Hepatocyte (in vitro differentiated cells): ENCODE measurements at places on chromosomes 5 and 9. TPM values are rescaled to one million over a fixed set of nuclear protein-coding genes. Genes with fewer than 3 reads are reported as not detected.

DNA sequence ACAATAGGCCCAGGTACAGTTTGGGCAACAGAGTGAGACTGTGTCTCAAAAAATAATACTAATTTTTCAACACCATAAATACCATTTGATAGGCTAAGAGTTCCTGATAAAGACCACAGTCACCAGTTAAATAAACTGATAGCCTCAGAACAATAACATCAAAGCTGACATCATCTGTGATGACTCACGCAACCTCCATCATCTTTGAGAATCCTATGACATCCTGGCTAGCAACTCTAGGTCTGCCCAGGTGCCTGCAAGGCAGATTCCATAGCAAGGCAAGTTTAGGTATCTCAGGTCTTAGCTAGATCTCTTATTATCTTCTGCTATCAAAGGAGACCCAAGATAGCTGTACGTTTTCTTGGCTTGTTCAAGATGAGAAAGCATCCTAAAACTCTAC lies 30.5 kb upstream of the UBAP2 start:
- no peaks in the 10 kb centered on the region for H3K27me3 ChIP-seq
- no peaks in the 10 kb centered on the region for H3K36me3 ChIP-seq

Gene MLANA
- polyA plus RNA-seq = not detected in 2 replicates

GRCh38 chr5:109318455-109319108 lies 91.2 kb downstream of the PJA2 start:
- H3K36me3 ChIP-seq = no peaks in the 10 kb centered on the region
- no peaks in the 10 kb centered on the region for H3K4me1 ChIP-seq
- no peak overlapping the region for H3K27ac ChIP-seq
- no peaks in the 10 kb centered on the region for H3K27me3 ChIP-seq

GRCh38 chr5:98774192-98775033 lies 950 bp downstream of the RGMB start:
- peak overlapping the region; percentile 93 for H3K27ac ChIP-seq
- H3K36me3 ChIP-seq = no peaks in the 10 kb centered on the region
- peaks cover 14% of the 10 kb centered on the region for H3K4me1 ChIP-seq
- peak overlapping the region; percentile 69 for H3K4me3 ChIP-seq
- DNase-seq = peak; percentile 85

- H3K4me1 ChIP-seq = no peaks in the 10 kb centered on the region
- H3K27me3 ChIP-seq = no peaks in the 10 kb centered on the region
- no peak overlapping the region for H3K27ac ChIP-seq
- no peak for DNase-seq
These were observed 1920.2 kb upstream of the CDH9 start for GRCh38 chr5:28958581-28958980.

DNA sequence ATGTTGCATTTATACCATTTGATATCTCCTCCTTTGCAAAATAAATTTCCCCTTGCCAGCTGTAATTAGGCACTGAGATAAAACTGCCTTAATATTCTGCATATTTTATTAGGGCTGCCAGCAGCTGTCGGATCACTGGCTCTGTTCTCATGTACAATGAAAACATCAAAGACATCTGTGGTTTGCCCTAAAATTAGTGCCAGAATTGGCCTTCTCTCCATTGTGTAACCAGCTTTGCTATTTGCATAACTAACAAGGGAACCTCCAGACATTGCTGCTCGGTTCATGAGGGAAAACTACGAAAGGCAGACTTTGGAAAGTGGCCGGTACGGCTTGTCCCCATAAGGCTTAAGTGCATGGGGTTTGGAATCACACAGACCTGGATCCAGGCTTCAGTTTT lies 45.5 kb upstream of the KIF2A start:
- no peak for DNase-seq
- no peak overlapping the region for H3K4me3 ChIP-seq
- H3K27me3 ChIP-seq = no peaks in the 10 kb centered on the region

Gene NMRK1
- polyA plus RNA-seq = 14.1 and 16.1 TPM in 2 replicates

DNA sequence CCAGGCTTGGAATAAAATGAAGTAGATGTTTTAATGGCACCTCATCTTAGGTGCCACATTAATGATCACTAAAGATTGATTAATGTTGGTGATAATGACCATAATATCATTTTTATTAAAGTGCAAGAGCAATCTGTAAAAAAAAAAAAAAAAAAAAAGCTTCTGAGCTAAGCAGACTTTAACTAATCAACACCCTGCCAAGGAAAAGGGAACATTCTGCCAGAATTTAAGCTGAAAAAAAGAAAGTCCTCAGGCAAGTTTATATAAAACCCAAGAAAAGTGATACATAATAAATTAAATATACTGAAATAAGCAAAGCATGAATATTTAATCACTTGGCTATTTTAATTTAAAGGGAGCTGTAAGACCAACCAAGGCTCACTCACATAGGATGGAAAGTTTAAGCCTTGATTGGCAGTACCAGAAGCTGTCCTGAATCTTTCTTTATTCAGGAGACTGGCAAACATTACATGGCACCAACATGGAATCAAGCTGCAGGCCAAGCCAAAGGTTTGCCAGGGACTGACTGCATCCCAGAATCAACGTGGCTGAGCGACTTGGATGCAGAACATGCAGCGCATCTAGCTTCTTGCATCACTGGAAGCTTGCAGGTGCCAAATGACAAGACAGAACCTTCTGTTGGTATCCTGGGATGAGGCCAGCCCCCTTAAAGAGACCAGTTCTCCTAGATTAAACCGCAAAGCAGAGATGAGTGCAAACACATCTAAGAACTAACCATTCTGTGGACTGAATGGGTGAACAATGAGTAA lies 413.6 kb downstream of the ENC1 start:
- no peaks in the 10 kb centered on the region for H3K4me1 ChIP-seq
- H3K36me3 ChIP-seq = no peaks in the 10 kb centered on the region

Gene CARD19
- 67.5 and 72.1 TPM in 2 replicates for polyA plus RNA-seq

GRCh38 chr9:86939891-86940290 lies 7.4 kb downstream of the GAS1 start:
- peaks cover 46% of the 10 kb centered on the region for H3K27me3 ChIP-seq
- H3K4me1 ChIP-seq = peaks cover 19% of the 10 kb centered on the region
- no peak overlapping the region for H3K4me3 ChIP-seq
- no peak overlapping the region for H3K27ac ChIP-seq
- no peak for DNase-seq

- no peaks in the 10 kb centered on the region for H3K27me3 ChIP-seq
- DNase-seq = no peak
- no peaks in the 10 kb centered on the region for H3K36me3 ChIP-seq
- H3K4me3 ChIP-seq = no peak overlapping the region
These were observed 22.0 kb upstream of the WNK2 start for GRCh38 chr9:93161786-93162562.

DNA sequence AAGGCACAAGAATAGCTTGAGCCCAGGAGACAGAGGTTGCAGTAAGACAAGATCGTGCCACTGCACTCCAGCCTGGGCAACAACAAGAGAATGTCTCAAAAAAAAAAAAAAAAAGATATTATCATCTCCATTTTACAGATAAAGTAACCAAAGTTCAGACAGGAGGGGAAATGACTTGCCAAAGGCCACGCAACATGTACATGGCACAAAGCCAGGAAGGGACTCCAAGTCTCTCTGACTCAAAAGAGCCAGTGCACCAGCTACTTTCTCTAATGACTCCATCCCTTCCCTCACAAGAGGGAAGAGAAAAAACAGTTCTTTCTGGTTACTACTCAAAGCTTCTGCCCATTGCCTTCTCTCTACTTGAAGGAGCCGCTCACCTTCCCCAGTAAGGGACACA lies 34.1 kb downstream of the SIL1 start:
- H3K4me3 ChIP-seq = no peak overlapping the region
- H3K27me3 ChIP-seq = no peaks in the 10 kb centered on the region
- no peak overlapping the region for H3K27ac ChIP-seq
- no peaks in the 10 kb centered on the region for H3K36me3 ChIP-seq

DNA sequence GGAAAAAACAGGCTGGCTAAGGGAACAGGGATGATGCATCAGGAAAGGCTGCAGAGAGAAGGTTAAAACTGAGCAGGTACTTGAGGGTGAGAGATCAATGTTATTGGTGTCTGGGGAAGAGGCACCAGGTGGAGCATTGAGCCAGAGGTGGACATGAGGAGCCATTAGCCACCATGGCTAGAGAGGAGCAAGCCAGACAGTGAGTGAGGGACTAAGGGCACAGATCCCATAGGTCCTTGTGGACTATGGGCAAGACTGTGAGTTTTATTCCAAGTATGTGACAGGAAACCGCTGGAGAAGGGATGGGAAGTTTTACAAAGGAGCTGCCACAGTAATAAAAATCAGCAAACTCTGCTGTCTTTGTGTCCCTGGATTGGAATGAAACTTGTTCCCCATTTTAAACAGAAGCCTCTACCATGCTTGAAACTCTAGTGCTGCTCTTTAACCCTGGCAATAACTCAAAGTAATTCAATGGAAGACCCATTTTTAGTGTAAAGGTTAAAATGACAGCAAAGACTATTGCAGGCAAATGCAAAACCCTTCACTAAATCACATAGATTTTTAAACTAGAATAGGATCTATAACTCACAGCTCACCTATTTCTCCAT lies 349.8 kb downstream of the ENC1 start:
- H3K36me3 ChIP-seq = no peaks in the 10 kb centered on the region
- no peak overlapping the region for H3K4me3 ChIP-seq
- H3K27ac ChIP-seq = no peak overlapping the region
- DNase-seq = no peak
- H3K4me1 ChIP-seq = no peaks in the 10 kb centered on the region
- no peaks in the 10 kb centered on the region for H3K27me3 ChIP-seq

Gene IL9
- polyA plus RNA-seq = not detected in 2 replicates

DNA sequence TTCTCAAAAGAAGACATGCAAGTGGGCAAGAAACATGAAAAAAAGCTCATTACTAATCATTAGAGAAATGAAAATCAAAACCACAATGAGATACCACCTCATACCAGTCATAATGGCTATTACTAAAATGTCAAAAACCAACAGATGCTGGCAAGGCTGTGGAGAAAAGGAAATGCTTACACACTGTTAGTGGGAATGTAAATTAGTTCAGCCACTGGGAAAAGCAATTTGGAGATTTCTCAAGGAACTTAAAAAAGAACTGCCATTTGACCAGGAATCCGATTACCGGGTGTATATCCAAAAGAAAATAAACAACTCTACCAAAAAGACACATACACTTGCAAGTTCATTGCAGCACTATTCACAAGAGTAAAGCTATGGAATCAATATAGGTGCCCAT lies 595.4 kb upstream of the RIOK2 start:
- no peaks in the 10 kb centered on the region for H3K27me3 ChIP-seq
- H3K27ac ChIP-seq = no peak overlapping the region
- H3K4me1 ChIP-seq = no peaks in the 10 kb centered on the region
- no peaks in the 10 kb centered on the region for H3K36me3 ChIP-seq

Gene FOXD4L5
- polyA plus RNA-seq = 0.05 and 0.09 TPM in 2 replicates

DNA sequence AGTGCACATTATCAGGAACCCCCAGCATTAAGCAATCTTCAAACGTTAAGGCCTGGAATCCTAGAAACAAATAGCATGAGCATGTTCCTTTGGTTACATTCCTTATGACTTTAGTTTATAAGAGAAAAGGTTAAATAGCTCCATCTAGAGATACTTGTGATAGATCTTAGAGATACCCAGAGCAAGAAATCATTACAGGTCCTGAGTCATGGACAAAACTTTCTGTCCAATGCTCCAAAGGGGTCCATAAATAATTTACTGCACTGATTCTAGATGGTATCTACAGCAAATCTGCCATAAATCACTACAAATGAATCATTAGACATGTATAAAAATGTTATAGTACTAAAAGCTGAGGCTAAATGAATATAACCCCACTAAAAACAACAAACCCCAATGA lies 139.6 kb downstream of the HTR1A start:
- no peak overlapping the region for H3K27ac ChIP-seq
- no peaks in the 10 kb centered on the region for H3K4me1 ChIP-seq
- no peak overlapping the region for H3K4me3 ChIP-seq
- DNase-seq = no peak
- no peaks in the 10 kb centered on the region for H3K27me3 ChIP-seq

- H3K4me1 ChIP-seq = peaks cover 5% of the 10 kb centered on the region
- H3K27ac ChIP-seq = no peak overlapping the region
- DNase-seq = no peak
These were observed 47.1 kb downstream of the PRELID2 start for GRCh38 chr5:145787996-145788395.

DNA sequence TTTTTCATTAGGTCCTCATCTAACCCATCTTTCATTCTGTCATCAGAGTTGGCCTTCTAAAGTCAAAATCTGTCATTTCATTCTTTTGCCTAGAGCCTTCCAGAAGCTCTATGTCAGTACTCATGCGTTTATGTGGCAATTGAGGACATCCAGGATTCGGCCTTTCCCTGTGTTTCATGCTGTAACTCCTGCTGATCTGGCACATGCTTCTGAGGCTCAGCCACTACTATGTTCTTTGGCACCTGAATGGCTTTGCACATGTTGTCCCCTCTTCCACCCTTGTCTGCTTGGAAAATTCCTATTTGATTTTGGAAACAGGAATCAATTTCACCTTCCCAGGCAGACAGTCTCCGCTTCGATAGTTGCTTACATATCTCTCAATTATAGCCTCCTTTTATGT lies 84.9 kb downstream of the GDNF start:
- no peak overlapping the region for H3K4me3 ChIP-seq
- no peaks in the 10 kb centered on the region for H3K4me1 ChIP-seq
- no peaks in the 10 kb centered on the region for H3K36me3 ChIP-seq
- H3K27me3 ChIP-seq = no peaks in the 10 kb centered on the region

Gene PTGES
- 94.9 and 103 TPM in 2 replicates for polyA plus RNA-seq

GRCh38 chr9:107251756-107252322 lies 31.2 kb upstream of the RAD23B start:
- no peaks in the 10 kb centered on the region for H3K36me3 ChIP-seq
- peak; percentile 21 for DNase-seq
- no peak overlapping the region for H3K4me3 ChIP-seq
- H3K27ac ChIP-seq = peak overlapping the region; percentile 12
- H3K27me3 ChIP-seq = no peaks in the 10 kb centered on the region

DNA sequence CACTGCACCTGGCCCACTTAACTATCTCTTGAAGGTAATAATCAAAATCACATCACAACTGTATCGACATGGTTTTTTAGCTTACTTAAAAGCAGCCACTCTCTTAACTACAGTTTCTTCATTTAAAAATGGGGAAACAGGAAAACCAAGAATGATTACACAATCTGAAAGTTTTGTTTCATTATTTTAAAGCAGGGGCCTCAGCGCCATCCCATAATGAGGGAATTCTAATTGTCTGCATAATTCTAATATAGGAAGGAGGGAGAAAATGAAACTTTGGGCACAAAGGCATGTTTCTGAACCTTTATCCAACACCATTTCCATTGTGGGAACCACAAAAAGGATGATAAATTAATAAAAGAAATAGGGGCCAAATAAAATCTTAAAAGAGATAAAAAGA lies 7.6 kb downstream of the HACD4 start:
- H3K27ac ChIP-seq = no peak overlapping the region
- DNase-seq = no peak
- H3K27me3 ChIP-seq = no peaks in the 10 kb centered on the region

DNA sequence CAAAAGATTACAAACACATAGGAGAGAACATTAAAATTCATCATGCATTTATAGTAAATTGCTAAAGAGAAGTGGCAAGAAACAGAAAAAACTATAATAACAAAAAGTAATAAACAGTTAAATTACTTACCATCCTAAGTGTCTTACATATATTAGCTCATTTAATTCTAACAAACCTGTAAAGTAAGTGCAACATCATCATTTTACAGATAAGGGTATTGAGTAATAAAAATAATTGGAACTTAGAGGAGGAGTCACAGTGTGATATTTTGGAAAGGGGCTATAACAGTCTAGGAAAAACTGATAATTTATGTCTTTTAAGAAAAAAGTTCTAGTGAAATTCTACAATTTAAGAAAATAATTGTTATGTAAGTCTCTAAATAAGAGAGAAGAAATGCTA lies 592.8 kb downstream of the DMRTA1 start:
- DNase-seq = no peak
- H3K27ac ChIP-seq = no peak overlapping the region
- H3K4me3 ChIP-seq = no peak overlapping the region
- H3K36me3 ChIP-seq = no peaks in the 10 kb centered on the region
- no peaks in the 10 kb centered on the region for H3K4me1 ChIP-seq
